Brain (organoid and tissue), 16 donors: ENCODE measurements at places on chromosomes 3 and 15. TPM values are rescaled to one million over a fixed set of nuclear protein-coding genes. Genes with fewer than 3 reads are reported as not detected.

Gene GPR156
- not detected for polyA plus RNA-seq

Gene RETNLB
- not detected for polyA plus RNA-seq

Gene SLC6A11
- 10.3 TPM for polyA plus RNA-seq

Gene ISLR
- 13.7 TPM for polyA plus RNA-seq

Gene CLDN1
- polyA plus RNA-seq, result 0.44 TPM

- DNase-seq, result no peak
Measured at GRCh38 chr15:61654918-61655317, 405.3 kb downstream of the VPS13C start.

DNA sequence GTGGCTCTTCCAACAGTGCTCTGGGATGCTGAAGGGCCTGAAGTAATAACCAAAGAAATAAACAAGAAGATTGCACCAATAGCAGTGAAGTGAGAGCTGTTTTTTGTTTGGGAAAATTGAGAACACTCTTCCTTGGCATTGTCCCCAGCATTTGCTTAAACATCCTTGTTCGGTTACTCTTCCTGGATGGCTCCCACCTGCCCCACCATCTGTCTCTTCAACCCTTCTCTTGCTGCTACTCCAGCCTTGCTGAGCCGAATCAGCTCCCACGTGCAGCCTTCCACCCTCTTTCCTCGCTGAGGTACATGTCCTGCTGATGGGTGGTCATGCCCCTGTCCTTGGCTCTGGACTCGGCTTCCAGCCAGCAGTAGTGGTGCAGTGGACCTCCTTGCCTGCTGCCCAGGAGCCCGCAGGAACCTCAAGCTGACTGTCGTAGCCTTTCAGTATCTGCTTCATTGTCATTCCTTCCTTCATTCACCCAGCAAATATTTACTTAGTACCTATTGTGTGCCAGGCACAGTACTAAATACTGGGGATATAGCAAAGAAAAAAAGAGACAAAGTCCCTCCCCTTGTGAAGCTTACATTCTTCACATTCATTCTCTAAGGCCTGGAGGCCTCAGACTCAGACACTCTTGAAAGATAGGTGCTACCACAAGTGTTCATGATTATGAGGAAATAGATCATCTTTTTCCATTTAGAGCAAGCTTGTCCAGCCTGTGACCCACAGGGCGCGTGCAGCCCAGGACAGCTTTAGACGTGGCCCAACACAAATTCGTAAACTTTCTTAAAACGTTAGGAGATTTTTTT, 17.1 kb upstream of the VILL start:
- peak; percentile 90 for DNase-seq
